ENCODE measurements at places on chromosomes 5 and 9.

DNA sequence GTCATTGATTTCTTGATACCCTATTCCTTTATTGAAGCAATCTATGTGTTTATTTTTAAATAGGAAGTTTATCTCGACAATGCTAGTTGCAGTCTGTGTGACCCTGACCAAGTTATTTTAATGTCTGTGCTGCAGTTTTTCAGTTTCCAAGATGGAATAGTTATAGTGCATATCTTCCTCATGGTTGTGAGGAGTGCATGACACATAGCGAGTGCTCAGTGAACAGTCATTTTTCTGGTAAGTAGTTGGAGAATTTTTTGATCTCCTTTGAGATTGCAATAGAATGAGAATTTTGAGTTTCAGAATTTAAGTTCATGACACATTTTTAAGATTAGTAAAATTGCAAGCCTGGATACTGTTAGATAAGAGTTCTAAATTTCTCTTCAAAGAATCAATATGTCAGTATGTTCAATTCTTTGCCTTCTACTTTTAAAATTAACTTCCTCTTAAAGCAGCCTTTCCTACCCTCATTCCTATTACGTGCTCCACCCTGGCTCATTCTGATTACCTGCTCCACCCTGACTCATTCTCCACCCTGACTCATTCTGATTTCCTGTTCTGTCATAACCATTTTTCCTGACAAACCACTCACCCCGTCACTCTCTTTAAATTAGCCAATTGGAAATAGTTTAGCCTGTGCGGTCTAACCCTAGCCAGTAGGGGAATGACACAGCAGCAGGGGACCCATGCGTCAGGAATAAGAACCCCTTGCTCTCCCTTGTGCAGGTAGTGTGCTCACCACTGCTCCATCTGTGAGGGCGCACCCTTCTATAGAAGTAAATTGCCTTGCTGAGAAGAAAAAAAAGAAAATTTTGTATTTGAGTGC, 30.7 kb downstream of the SPIN1 start:
- DNase-seq: no peak

DNA sequence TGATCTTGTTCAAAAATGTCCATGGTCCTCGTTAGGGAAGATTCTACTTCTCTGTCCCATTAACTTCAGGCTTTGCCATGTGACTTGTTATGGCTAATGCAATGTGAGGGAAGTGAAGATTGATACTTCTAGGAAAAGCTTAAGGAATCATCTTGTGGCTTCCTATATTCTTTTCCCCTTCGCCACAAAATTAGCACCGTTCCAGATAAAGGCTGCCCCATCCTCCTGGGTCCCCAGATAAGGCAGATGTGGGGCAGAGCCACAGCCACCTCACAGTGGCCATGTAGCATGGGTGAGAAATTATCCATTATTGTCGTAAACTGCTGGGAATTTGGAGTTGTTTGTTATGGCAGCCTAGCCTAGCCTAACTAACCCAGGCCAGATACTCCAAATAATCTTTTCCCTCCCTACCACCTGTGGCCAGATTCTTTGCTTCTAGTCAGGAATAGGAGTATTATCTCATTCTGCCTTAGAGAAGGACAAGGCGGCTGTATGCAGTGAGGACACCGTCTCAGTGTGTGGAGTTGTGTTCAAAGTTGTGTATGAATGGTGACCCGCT, 31.9 kb upstream of the BOD1 start:
- no peak for DNase-seq

DNA sequence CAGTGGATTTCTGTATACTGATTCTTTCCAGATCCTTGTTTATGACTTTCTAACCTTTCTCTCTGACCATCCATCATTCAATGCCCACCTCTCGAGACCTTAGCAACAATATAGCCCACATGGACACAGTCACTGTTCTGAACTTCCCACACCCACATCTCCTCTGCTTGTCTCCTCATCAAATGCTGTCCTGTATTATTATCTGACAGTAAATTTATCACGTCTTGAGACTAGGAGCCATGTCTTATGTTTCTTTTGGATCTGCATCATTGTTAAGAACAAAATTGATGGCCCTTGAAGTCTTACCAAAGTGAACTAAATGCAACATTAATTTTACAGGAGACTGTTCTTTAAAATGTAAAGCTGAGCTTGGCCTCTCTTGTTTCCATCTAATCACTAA, 495.4 kb upstream of the KLF4 start:
- no peak for DNase-seq

- DNase-seq: no peak
Measured at GRCh38 chr5:87119588-87119987, 148.1 kb upstream of the RASA1 start.

- DNase-seq: peak; percentile 71
Measured at GRCh38 chr5:137032929-137033328, 466.2 kb downstream of the SPOCK1 start.

GRCh38 chr9:80883426-80883825, 805.9 kb downstream of the TLE1 start:
- no peak for DNase-seq

DNA sequence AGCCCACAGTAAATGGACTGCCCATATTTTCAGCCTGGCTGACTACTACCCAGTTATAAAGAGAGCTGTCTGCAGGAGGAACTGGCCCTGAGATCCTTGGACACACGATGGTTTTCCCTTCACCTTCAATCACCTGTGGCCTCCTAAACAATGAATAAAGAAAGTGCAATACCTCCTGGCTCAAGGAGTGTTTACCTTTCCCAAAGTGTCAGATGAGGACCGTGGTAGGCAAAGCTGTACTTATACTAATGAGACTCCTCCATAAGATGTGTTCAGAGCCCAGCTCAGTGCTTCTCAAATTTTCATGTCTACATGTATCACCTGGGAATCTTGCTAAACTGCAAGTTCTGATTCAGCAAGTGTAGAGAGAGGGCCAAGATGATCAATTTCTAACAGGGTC, 284.5 kb upstream of the VLDLR start:
- no peak for DNase-seq

- peak; percentile 48 for DNase-seq
Measured at GRCh38 chr5:75054134-75054930, 2.0 kb upstream of the GCNT4 start.

- DNase-seq: no peak
Measured at GRCh38 chr5:50727149-50727496, 60.7 kb downstream of the PARP8 start.

GRCh38 chr5:158852622-158853021, 247.1 kb downstream of the EBF1 start:
- no peak for DNase-seq

GRCh38 chr5:62281411-62281810, 24.6 kb upstream of the KIF2A start:
- DNase-seq: no peak

DNA sequence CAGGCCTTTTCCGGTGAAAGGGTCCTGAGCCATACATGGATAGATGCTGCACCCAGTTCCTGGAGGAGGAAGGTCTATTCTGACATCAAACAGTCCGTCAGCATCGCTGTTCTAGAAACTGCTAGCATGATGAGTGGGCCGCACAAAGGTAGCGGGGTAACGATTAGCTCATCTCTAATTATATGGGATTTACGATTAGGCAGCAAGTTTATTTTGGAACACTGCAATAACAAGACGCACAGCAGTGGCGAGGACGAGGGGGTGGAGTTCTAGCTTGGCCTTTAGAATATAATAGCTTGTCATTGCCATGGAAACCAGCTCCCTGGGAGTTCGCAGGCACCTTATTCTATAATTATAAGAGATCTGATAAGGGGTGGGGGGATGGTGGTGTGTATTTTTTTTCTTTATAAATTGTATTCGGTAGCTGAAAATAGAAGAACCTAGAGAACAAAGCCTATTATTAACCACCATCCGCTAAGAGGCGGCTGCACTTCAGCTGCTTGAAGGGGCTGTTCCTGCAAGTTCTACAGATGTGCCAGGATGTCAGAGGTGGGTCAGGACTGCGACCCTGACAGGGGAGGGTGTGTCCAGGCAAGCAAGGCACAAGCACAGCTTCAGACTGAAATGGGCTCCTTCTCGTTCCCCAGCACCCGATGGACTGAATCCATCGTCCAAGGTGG, 311.0 kb downstream of the AGTPBP1 start:
- DNase-seq: peak; percentile 44

- no peak for DNase-seq
Measured at GRCh38 chr9:110571801-110572483, 7.6 kb downstream of the SVEP1 start.

DNA sequence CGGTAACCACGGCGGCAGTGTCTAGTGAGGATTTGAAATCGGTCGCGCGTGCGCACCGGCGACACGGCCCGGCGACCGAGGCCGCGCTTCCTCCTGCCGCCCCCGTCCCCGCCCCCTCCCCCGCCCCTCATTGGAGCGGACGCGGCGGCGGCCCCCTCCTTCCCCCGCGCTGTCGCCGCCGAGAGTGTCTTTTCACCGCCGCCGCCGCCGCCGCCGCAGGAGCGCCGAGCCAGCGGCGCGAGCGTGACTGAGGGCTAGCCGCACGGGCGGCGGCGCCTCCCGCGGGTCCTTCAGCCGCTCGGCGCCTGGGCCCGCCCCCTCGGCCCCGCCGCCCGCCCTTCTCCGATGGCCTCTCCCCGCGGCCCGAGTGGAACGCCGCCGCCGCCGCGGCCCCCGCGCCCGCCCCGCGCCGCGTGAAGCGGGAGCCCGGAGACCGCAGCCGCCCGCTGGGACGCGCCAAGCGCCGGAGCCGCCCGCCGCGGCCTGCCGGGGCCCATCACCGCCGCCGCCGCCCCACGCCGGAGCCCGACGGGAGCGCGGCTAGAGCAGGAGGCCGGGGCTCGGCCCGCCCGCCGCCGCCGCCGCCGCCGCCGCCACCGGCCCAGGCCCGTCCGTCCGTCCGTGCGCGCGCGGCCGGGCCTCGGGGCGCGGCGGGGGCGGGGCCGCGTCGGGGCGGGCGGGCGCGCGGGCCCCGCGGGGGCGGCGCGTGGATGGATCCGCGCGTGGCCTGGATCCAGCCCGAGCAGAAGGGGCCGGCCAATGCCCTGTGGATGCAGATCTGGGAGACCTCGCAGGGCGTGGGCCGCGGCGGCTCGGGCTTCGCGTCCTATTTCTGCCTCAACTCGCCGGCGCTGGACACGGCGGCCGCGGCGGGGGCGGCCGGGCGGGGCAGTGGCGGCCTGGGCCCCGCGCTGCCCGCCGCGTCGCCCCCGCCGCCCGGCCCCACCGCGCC, at the start of gene TENT4A:
TSS of gene TENT4A (plus strand) at position 159 of the 952 bp plus-strand sequence. CDS start at position 711, 552 bp downstream.
- DNase-seq: no peak

- DNase-seq: no peak
Measured at GRCh38 chr9:137149942-137150616, 11.1 kb downstream of the GRIN1 start.

DNA sequence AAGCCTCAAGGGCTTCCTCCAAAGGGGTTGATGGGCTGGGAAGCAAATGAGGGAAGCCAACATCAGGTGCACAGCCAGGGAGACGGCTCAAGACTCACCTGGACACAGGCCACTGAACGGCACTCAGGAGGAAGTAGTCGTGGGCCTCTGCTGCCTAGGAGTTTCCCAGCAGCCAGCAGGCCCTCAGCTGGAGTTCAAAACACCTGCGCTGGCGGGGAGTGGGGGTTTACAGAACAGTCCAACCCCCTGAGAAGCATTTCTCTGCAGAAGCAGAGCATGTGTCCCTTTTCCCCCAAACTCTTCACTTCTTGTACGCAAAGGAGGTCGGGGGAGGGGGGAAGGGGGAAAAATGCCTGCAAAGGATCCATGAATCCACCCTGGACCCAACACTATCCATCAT, 2.3 kb downstream of the WHRN start:
- no peak for DNase-seq

GRCh38 chr5:56447232-56447631, 214.1 kb upstream of the ANKRD55 start:
- DNase-seq: no peak

GRCh38 chr5:33997331-33997983, 10.4 kb downstream of the AMACR start:
- DNase-seq: peak; percentile 83

All from dermis blood vessel endothelial cell (primary cell).